ENCODE measurements at places on chromosomes 5 and 9. TPM values are rescaled to one million over a fixed set of nuclear protein-coding genes. Genes with fewer than 3 reads are reported as not detected.
A peak's percentile ranks its signal among the peaks of the same experiment; 100 is the strongest.

- no peak for DNase-seq
Observed at GRCh38 chr9:18869725-18870124, 163.3 kb downstream of the SAXO1 start.

DNA sequence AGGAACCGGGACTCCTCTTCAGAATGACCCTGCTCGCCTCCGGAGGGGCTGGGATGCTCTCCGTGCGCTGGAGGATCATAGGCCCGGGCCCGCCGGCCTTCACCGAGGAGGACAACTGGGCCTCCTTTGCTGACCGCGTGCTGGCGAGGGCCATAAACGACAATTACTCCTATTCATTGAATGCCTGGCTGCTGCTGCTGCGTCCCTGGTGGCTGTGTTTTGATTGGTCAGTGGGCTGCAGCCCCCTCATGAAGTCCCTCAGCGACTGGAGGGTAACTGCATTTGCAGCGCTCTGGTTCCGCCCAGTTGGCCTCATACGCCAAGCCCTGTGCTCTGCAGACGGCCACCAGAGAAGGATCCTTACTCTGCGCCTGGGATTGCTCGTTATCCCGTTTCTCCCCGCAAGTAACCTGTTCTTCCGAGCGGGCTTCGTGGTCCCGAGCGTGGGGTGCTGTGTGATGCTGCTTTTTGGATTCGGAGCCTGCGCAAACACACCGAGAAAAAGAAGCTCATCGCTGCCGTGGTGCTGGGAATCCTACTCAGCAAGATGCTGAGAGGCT, 16.6 kb downstream of the OR2V1 start:
- DNase-seq = no peak

MLANA gene
- not detected for total RNA-seq

RAB14 gene
- 72.3 TPM for total RNA-seq

C7 gene
- 355 TPM for total RNA-seq

- peak; percentile 78 for DNase-seq
Observed at GRCh38 chr5:65480306-65480865, 1.3 kb downstream of the ADAMTS6 start.

MARCHF11 gene
- not detected for total RNA-seq

PDE8B gene
- total RNA-seq = 29.4 TPM

MLLT3 gene
- total RNA-seq = 29.1 TPM

PDLIM4 gene
- total RNA-seq = 20.7 TPM

DNA sequence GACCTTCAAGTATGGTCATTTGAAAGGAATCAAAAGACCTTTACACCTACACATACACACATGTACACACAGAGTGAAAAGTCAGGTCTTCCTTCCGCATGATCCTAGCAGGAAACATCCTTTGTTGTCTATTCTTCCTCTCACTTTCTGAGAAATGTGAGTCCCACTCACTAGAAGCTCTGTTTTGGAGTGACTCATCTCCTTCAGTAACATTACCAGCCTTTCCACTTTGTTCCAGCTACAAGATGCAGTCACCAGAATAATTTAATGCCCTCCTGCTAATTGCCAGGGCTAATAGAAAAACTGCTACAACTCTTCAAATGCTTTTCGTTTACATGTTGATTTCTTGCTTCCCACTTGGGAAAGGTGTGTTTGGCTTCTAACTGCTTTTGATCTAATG, 417.3 kb downstream of the RASEF start:
- DNase-seq = no peak

- no peak for DNase-seq
Observed at GRCh38 chr5:64952951-64953673, 184.4 kb downstream of the CWC27 start.

- no peak for DNase-seq
Observed at GRCh38 chr9:97280755-97281330, 26.6 kb upstream of the CCDC180 start.

LRRC14B gene
- not detected for total RNA-seq

Data from mucosa of gallbladder (tissue), 1 donor.